ENCODE measurements at places on chromosomes 3 and 15.

GRCh38 chr3:58048301-58048700 is 40.1 kb downstream of the FLNB start:
- no peak overlapping the region for H3K4me3 ChIP-seq
- H3K27ac ChIP-seq, result peak overlapping the region; percentile 63
- H3K4me1 ChIP-seq, result peaks cover 32% of the 10 kb centered on the region
- H3K27me3 ChIP-seq, result no peaks in the 10 kb centered on the region
- no peaks in the 10 kb centered on the region for H3K36me3 ChIP-seq

GRCh38 chr3:135141672-135142071 is 346.6 kb downstream of the EPHB1 start:
- H3K27ac ChIP-seq, result no peak overlapping the region
- no peaks in the 10 kb centered on the region for H3K36me3 ChIP-seq
- H3K4me1 ChIP-seq, result peaks cover 4% of the 10 kb centered on the region
- DNase-seq, result no peak
- no peak overlapping the region for H3K4me3 ChIP-seq
- H3K27me3 ChIP-seq, result no peaks in the 10 kb centered on the region

- peaks cover 26% of the 10 kb centered on the region for H3K4me1 ChIP-seq
- H3K4me3 ChIP-seq, result no peak overlapping the region
- no peaks in the 10 kb centered on the region for H3K36me3 ChIP-seq
Observed at GRCh38 chr3:27719314-27720003, 2.7 kb downstream of the EOMES start.

- no peak overlapping the region for H3K4me3 ChIP-seq
- no peak for DNase-seq
- no peaks in the 10 kb centered on the region for H3K4me1 ChIP-seq
- H3K36me3 ChIP-seq, result no peaks in the 10 kb centered on the region
Observed at GRCh38 chr3:39262846-39263245, 17.0 kb downstream of the CX3CR1 start.

- no peaks in the 10 kb centered on the region for H3K36me3 ChIP-seq
- H3K4me3 ChIP-seq, result no peak overlapping the region
- H3K27me3 ChIP-seq, result no peaks in the 10 kb centered on the region
- H3K27ac ChIP-seq, result no peak overlapping the region
- no peak for DNase-seq
- no peaks in the 10 kb centered on the region for H3K4me1 ChIP-seq
Observed at GRCh38 chr3:54193093-54193492, 70.7 kb downstream of the CACNA2D3 start.

- peak within 1 kb of the TSS; percentile 63 for H3K4me3 ChIP-seq
- DNase-seq, result peak; percentile 82
- no peak within 1 kb of the TSS for H3K27ac ChIP-seq
- no peaks in the 10 kb centered on the region for H3K27me3 ChIP-seq
Observed at GRCh38 chr3:158731938-158732855, at the start of gene RARRES1. Gene RARRES1, minus strand, starts transcription at chr3:158732457. Its CDS starts 42 bp downstream, at chr3:158732415.

DNA sequence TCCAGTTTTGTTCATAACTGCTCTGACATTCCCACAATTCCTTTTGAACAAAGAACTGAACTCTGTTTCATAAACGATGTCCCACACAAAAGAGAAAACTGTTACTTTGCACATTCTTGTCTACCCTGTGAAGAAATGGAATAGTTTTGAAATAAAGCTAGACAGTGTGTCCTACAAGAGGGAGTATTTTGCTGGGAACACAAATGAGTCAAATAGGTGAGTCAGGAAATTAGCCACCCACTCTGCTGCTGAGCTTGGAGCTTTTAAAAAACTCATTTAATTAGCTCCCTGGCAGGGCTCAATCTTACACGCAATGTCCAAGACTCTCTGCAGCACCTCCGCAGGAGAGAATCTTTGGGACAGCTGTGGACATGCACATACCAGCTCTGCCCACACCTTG is 193.4 kb downstream of the SLC9A9 start:
- H3K27me3 ChIP-seq, result no peaks in the 10 kb centered on the region
- H3K4me3 ChIP-seq, result no peak overlapping the region
- H3K4me1 ChIP-seq, result peaks cover 18% of the 10 kb centered on the region
- H3K36me3 ChIP-seq, result no peaks in the 10 kb centered on the region

DNA sequence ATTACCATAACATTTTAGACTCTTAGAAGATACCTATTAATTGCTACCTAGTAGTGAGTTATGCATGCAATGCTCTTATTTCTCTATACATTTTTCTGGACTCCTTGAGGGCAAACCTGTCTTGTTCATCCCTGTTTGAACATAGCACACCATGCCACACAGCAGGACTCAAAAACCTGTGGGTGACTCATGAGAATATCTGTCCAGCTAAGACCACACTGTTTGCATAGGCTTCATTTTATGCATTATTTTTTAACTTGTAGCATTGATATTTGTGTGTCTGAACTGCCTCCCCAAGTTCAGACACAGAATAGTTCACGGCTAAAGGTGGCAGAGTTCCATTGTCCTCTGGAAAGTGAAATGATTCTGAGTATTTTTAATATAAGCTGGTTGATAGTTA is 1.8 kb downstream of the LMCD1 start:
- H3K27me3 ChIP-seq, result no peaks in the 10 kb centered on the region
- no peak for DNase-seq
- H3K4me3 ChIP-seq, result no peak overlapping the region
- H3K36me3 ChIP-seq, result no peaks in the 10 kb centered on the region
- H3K4me1 ChIP-seq, result peaks cover 66% of the 10 kb centered on the region
